Small intestine (tissue), 16 donors: ENCODE measurements at places on chromosomes 6 and 20.

- H3K27me3 ChIP-seq, result no peaks in the 10 kb centered on the region
- H3K4me3 ChIP-seq, result no peak overlapping the region
- H3K27ac ChIP-seq, result no peak overlapping the region
- H3K4me1 ChIP-seq, result peaks cover 19% of the 10 kb centered on the region
- H3K36me3 ChIP-seq, result no peaks in the 10 kb centered on the region
Observed at GRCh38 chr6:135004399-135004798, 50.2 kb downstream of the HBS1L start.

DNA sequence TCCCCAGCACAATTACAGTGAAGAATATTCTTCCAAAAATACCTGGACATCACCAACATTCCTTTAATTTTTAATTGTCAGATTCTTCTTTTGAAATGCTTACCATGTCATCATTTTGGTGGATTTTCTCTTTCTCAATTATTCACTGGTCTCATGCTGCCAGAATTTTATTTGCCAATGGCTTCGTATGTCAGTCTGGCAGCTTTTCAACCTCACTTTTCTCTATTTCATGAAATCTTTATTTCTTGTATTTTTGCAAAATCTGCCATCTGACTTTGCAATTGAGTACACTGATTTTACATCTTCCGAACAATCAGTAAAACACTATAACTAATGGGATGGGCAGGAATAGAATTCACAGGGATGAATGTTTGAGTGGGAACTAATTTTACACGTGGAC is 84.1 kb downstream of the BTBD9 start:
- H3K4me3 ChIP-seq, result no peak overlapping the region
- no peaks in the 10 kb centered on the region for H3K4me1 ChIP-seq
- DNase-seq, result no peak
- no peaks in the 10 kb centered on the region for H3K27me3 ChIP-seq

GRCh38 chr6:39269961-39270360 is 40.7 kb upstream of the KCNK5 start:
- no peak overlapping the region for H3K27ac ChIP-seq
- no peaks in the 10 kb centered on the region for H3K36me3 ChIP-seq
- H3K27me3 ChIP-seq, result peaks cover 20% of the 10 kb centered on the region

DNA sequence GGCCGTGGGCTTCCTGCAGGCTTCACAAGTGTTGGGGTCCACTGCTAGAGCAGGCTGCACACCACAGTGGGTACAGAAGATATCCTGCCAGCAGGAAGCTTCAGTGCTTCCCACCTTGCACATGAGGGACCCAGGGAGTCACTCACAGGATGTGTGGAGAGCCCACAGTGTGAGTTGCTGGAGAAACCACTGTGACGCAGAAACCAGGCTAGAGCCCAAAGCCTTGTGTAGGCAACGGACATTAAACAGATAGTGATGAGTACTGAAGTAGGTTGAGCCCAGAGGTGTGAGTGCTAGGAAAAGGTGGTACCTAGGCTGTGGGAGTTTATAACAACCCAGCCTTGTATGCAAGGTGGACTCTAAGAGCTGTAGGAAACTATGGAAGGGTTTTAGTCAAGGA is 18.9 kb upstream of the DEF6 start:
- H3K36me3 ChIP-seq, result no peaks in the 10 kb centered on the region
- H3K27ac ChIP-seq, result no peak overlapping the region
- no peaks in the 10 kb centered on the region for H3K27me3 ChIP-seq

DNA sequence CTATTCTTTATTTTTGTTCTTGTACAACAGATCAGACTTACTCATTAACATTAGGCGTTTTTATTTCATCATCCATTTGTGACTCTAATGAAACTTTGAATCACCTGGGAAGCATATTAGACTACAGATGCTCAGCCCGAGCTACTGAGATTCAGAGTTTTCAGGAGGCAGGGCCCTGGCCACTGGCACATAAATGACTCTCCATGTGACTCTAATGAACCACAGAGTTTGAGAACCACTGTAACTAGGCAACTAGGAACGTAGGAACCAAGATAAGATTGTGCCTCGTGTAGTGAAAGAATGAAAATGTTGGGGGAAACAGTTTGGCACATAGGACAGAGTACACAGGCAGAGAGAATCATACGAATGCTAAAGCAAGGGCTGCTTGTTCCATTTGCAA is 405.9 kb upstream of the BTBD3 start:
- peak; percentile 66 for DNase-seq
- H3K4me1 ChIP-seq, result no peaks in the 10 kb centered on the region
- H3K27ac ChIP-seq, result no peak overlapping the region
- no peak overlapping the region for H3K4me3 ChIP-seq
- no peaks in the 10 kb centered on the region for H3K36me3 ChIP-seq
